ENCODE measurements at places on chromosomes 5 and 9. TPM values are rescaled to one million over a fixed set of nuclear protein-coding genes. Genes with fewer than 3 reads are reported as not detected.

- no peaks in the 10 kb centered on the region for H3K4me1 ChIP-seq
- DNase-seq: no peak
- H3K4me3 ChIP-seq: no peak overlapping the region
- no peaks in the 10 kb centered on the region for H3K36me3 ChIP-seq
Measured at GRCh38 chr9:18023332-18023731, 444.5 kb downstream of the SH3GL2 start.

DNA sequence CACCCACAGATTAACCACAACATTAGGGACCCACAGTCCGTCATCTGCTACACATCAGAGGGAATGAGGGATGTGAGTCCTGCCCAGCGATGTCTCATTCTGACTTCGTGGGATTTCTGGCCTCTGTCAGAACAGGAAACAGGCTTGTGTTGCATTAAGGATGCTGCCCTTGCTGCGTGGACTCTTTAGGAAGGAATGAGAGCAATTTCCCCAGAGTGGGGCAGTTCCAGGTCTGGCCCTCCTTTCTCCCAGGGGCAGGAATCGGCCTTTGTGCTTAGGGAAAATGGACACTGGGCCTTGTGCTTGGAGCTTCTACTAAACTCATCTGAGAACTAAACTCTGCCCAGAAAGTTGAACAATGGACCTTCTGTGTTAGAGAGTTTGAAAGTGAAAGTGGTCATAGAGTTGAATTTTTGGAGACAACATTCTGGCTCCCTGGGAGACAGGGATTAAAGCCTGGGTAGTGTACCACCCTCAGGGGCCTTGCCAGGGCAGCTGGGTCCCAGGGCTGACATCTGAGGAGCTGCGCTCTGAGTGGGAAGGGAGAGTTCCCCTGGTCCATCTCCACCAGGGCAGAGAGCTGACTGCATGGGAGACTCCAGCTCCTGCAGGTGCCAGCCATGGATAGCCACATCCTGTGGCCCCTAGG is 37.8 kb upstream of the S1PR3 start:
- no peaks in the 10 kb centered on the region for H3K36me3 ChIP-seq
- H3K4me3 ChIP-seq: no peak overlapping the region
- no peaks in the 10 kb centered on the region for H3K27me3 ChIP-seq

DND1 gene
- total RNA-seq: 1.3 TPM

- no peak for DNase-seq
- H3K27me3 ChIP-seq: no peaks in the 10 kb centered on the region
- no peaks in the 10 kb centered on the region for H3K36me3 ChIP-seq
- H3K4me1 ChIP-seq: no peaks in the 10 kb centered on the region
- no peak overlapping the region for H3K4me3 ChIP-seq
- H3K27ac ChIP-seq: no peak overlapping the region
Measured at GRCh38 chr9:81984928-81985327, 3.6 kb upstream of the SPATA31D1 start.

ENHO gene
- 1.5 TPM for total RNA-seq

CDKN2A gene
- total RNA-seq: 0.90 TPM

FOXD4L3 gene
- total RNA-seq: 0.12 TPM

TLR4 gene
- total RNA-seq: 1.7 TPM

DNA sequence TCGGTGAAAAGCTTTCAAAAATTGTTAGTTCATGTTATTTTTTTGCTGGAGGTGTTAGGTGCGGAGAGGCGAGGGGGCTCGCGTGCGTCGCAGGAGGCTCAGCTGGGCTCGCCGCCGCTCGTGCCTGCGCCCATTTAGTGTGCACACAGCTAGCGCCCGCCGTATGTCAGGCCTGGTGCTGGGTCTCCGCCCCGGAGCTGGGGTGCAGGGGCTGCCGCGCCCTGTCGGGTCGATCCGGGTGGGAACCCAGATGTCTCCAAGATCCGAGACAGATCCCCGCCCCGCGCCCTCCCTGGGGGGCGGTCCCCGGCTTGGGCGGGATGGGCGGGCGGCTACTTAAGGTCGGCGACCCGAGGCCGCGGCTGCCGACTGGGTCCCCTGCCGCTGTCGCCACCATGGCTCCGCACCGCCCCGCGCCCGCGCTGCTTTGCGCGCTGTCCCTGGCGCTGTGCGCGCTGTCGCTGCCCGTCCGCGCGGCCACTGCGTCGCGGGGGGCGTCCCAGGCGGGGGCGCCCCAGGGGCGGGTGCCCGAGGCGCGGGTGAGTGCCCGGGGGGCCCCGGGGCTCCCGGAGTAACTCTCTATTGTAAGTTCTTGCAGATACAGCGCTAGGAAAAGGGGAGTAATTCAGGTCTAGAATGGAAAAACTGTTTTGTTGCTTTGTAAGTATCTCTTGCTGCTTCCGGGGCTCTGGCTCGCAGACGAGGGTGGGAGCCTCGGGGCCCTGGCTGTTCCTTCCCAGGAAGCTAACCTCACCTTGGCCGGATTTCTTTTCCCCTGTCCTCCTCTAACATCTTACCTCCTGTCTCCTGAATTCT is 31.7 kb downstream of the GSN start:
- H3K4me1 ChIP-seq: peaks cover 34% of the 10 kb centered on the region
- H3K27ac ChIP-seq: peak overlapping the region; percentile 75
- peak; percentile 61 for DNase-seq

ENG gene
- 6.8 TPM for total RNA-seq
